NCI-H748 treated with DMSO at 0.1 percent for 48 hours (cell line): ENCODE measurements at places on chromosomes 2 and 18.

GRCh38 chr18:51569153-51569552 is 371.7 kb upstream of the MEX3C start:
- no peak for DNase-seq

- DNase-seq: no peak
These were observed 202.9 kb upstream of the HDAC4 start for GRCh38 chr2:239603411-239604356.

DNA sequence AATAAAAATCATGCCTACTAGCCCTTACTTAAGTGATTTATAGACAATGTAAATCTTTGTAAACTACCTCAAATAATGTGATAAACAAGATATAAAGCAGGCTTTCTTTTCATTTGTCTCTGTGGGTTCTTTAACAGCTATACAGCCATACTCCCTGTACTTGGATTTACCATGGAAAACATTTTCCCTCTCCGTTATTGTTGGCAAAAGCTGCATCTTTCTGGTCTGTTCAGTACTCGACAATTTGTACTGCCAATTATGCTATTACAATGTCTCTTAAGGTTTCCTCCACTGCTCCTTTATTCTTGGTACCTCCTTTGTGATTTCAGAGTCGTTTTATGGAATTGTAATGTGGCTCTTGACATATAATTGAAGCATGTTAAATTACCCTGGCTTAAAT is 426.3 kb upstream of the PKDCC start:
- DNase-seq: peak; percentile 44

DNA sequence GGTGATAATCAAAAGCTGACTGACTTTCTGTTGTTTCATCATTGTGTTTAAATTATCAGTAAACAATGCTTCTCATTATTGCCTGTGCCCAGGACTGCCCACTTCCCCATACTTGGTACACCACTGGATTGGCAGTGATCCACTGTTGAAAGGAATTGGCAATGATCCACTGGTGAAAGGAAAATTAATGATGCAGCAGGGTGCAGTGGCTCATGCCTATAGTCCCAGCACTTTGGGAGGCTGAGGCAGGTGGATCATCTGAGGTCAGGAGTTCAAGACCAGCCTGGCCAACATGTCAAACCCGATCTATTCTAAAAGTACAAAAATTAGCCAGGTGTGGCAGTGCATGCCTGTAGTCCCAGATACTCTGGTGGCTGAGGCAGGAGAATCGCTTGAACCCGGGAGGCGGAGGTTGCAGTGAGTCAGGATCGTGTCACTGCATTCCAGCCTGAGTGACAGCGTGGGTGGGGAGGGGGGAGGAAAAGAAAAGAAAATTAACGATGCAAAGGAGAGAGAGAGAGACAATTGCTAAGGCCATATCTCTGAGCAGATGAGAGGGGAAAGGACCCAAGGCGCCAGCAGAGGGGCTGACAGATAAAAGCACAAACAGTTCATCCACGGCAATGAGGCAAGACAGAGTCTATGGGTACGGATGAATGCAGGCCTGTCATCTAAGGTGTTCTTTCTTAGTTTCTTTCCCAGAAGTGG is 10.2 kb upstream of the GTF2A1L start:
- no peak for DNase-seq

DNA sequence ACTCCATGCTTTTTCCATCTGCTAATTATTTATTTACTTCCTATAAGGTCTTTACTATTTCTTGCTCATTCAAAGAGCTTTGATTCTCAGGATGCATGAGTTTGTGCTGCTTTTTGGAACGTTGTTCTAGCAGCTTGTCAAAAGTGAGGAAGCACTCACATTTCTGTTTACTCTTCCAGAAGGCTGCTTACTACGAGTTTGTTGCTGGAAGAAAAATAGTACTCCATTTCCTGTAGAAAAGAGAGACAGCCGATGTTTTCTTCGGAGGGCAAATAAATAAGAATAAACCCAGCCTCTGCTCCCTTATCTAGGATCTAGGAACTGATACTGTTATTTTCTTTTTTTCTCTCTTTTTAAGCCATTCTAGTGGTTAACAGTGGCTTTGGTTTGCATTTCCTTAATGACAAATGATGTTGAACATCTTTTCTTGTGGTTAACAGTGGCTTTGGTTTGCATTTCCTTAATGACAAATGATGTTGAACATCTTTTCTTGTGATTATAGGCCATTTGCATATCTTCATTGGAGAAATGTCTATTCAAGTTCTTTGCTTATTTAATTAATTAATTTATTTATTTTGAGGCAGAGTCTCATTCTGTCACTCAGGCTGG is 20.5 kb downstream of the CYP27A1 start:
- no peak for DNase-seq

GRCh38 chr2:188944442-188944841 is 29.7 kb upstream of the COL3A1 start:
- DNase-seq: no peak
